AG09309 (cell line): ENCODE measurements at places on chromosomes 2 and 18.

- DNase-seq, result no peak
These were observed 147.2 kb upstream of the L3MBTL4 start for GRCh38 chr18:6561862-6562291.

DNA sequence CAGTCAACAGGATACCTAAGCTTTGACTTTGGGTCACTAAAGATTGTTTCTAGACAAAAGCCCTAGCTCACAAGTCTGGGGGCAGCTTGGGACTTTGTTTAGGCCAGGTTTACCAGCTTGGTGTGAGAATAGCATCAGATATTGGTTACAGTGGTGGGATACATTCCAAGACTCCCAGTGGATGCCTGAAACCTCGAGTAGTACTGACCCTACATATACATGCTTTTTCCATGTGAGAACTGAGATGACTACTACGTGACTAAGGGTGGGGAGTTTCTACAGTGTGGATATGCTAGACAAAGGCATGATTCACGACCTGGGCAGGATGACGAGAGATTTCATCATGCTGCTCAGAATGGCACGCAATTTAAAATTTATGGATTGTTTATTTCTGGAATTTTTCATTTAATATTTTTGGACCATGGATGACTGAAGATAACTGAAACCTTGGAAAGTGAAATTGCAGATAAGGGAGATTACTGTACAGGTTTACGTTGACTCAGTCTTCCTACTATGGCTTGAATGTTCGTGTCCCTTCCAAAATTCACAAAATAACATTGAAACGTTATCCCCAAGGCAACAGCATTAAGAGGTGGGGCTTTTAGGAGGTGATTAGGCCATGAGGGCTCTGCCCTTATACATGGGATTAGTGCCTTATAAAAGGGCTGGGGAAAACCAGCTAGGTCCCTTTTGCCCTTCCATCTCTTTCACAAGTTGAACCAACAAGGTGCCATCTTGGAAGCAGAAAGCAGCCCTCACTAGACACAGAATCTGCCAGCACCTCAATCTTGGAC lies 50.2 kb upstream of the CTAGE1 start:
- peak; percentile 96 for DNase-seq

GRCh38 chr2:135490376-135490775 lies 40.6 kb downstream of the ZRANB3 start:
- DNase-seq, result no peak

DNA sequence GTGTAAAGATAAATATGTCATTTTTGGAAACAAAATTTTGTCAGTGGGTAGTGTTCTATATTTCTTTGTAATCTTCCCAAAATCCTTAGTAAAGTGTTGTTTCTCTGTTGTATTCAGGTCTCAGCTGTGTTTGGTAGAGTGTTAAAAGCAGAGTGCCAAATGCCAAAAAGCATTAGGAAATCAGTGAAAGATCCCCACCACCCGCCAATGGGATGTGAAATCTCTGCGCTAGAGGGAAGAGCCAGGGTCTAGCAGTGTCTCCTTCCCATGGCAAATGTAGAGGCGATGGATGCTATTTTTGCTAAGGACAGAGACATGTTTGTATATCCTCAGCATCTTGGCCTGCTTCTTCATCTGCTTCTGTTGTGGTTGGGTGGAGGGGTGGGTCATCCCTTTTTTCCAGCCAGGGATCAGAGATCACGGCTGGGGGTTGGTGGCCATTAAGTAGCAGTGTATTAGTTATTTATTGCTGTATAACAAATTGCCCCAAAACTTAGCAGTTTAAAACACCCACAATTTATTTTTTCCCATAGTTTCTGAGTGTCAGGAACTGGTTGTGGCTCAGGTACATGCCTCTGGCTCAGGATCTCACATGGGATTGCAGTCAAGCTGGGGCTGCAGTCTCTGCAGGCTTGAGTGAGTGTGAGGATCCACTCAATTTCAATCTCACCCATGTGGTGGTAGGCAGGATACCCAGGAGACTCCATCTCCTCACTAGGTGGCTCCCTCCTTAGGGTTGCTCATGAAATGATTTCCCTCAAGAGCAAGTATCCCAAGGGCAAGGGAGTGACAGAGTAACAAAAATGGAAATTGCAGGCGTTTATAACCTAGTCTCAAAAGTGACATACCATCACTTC lies 211.9 kb downstream of the MYCN start:
- no peak for DNase-seq

- DNase-seq, result peak; percentile 41
These were observed at the start of gene PTPN18 for GRCh38 chr2:130355578-130356431. TSS of gene PTPN18 (plus strand) at chr2:130356056. CDS start at chr2:130356108, 52 bp downstream.

DNA sequence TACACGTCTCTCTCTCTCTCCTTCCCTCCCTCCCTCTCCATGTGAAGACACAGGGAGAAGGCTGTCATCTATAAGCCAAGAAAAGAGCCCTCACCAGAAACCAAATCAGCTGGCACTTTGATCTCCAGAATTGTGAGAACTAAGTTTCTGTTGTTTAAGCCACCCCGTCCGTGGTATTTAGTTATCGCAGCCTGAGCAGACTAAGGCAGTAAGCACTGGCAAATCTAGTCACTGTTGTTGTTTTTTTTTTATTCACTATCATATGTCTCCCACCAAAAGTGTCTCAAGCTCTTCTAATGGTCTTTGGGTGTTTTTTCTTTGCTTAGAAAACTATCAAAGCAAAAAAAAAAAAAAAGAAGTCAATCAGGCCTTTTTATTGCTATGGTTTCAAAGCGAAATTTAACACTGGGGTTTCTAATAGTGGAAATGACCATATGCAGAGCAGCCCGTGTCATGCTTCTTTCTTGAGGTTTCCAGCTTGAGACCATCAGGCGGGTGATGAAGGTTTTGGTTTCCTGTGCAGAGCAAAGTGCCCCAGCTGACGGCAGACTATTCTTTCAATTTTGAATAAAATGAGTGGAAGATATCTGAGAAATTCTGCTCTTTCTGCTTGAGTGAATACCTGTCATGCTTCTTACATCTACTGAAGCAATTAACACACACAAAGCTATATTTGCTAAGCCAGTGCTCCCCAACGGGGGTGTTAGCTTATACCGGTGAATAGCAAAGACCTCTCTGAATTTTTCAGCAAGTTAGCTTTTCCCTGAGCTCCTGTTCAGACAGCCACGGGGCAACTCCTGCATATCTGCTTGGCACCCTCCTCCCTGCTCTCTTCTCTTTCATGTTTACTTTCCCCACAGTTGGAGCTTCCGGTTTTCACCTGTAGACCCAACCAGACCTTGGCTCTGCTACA lies 394.1 kb upstream of the ATP5MC3 start:
- no peak for DNase-seq
